ENCODE measurements at places on chromosomes 5 and 9.

DNA sequence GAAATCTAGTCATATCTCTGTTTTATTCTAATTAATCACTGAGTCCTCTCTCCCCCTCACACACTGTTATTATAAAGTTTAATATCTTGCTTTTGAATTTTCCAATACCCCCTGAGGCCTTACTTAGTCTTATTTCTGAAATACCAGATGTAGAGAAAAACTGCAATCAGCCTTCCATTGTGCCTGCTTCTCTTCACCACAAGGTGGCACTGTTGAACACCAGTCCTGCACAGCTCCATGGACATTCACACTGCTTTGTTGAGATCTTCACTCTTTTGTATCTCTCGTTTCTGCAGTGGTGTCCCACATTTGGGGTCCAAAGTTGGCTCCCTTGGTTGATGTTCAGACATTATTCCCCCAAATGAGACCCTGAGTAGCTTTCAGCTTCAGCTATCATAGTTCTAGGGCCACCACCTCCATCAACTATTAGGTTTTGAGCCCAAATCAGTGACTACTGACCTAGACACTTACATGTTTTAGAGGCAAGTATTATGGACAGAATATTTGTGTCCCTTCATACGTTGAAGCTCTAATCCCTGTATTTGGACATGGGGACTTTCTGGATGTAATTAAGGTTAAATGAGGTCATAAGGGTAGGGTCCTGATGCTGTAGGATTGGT is 24.3 kb downstream of the BOD1 start:
- no peak for DNase-seq

- DNase-seq = no peak
Measured at GRCh38 chr5:122915717-122916461, 70.5 kb downstream of the SNX24 start.

DNA sequence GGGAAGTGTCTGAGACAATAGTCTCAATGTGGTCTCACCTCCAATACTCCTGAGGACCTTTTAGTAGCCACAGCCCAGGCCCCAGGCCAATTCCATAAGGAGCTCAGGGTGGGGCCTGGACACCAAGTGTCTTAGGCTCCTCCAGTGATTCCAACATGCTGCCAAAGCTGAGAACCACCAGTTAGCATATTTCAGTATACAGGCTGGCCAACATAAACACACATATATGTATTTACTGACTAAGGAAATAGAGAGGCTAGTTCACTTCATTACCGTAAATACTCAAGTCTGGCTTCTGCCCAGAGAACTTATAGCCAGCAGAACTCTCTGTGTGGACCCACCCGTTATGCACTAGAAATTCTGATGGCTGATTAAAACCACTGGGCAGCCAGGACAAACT is 24.1 kb downstream of the S1PR3 start:
- DNase-seq = no peak

DNA sequence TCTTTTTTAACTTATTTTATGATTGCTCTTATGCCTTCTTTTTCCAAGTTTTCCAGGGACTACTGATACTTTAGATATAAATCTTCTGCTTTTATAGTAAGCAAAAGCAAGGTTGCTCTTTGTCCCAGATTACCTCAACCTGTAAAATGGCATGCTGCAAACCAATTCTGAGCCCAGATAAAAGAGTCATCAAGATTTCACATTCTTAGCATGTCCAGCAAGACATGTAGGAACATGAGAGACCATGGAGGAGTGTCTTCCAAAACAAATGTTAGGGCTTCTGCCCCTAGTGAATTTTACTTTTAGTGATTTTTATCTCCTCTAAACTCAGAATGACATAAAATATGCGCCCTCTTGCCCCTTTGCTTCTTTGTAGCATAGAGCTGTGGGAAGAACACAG is 7.0 kb upstream of the CDC20B start:
- no peak for DNase-seq

DNA sequence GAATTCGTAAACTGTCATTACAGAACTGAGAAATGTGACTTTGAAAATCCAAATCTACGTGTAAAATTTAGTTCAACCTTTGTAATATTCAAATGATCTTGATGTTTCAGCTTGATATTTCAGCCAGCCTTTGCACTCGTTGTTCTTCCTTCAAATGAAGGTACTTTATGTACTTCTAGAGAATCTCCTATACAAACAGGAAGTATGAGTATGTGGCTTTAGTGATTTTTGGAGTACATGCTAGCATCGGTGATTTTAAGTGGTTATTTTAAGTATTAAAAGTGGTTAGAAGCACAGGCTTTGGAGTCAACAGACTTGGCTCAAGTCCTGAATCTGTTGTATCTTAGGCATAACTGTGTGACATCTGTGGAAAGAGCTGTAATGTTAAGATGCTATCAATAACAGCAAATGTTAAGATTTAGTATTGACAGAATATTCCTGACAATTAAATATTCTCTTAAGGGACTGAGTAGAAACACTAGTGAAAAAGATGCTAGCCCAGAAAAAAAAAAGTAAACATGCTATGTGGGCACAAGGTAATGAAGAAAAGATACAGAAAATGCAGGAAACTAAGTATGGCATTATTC is 398.0 kb downstream of the ADGRV1 start:
- DNase-seq = no peak

Data from stimulated activated CD4-positive, alpha-beta T cell treated with anti-CD3 and anti-CD28 coated beads, Interleukin-4, amount 100 ng/mL, for 1 hour (primary cell).